HAP-1 (cell line): ENCODE measurements at places on chromosomes 7 and 10.

DNA sequence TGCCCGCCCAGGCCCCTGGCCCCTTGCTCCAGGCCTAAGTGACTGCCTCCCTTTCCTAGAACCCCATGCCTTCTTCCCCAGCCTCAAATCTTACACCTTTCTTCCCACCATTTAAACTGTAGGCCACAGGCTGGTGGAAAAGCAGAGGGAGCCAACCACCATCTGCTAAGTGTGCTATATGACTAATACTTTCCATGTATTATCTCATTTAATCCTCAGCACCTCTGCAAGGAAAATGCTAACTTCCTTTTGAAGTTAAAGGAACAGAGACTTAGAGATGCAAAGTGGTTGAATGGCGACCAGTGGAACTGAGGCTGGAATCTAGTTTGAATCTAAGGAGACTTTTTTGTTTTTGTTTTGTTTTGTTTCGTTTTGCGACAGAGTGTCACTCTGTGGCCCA lies 17.8 kb upstream of the MTPAP start:
- no peak for DNase-seq

DNA sequence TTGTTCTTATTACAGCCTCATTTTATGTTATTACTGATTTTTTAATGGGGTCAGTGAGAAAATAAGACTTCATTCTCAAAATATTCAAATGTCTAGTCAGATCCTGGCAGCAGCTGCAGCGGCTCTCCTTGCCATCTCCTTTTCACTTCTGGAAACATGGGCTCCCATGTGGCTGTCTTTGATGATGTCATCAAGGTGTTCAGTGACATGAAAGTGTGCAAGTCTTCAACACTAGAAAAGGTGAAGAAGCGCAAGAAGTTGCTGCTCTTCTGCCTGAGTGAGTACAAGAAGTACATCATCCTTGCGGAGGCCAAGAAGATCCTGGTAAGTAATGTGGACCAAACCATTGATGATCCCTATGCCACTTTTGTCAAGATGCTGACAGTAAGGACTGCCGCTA lies 19.6 kb downstream of the KLLN start:
- no peak for DNase-seq

DNA sequence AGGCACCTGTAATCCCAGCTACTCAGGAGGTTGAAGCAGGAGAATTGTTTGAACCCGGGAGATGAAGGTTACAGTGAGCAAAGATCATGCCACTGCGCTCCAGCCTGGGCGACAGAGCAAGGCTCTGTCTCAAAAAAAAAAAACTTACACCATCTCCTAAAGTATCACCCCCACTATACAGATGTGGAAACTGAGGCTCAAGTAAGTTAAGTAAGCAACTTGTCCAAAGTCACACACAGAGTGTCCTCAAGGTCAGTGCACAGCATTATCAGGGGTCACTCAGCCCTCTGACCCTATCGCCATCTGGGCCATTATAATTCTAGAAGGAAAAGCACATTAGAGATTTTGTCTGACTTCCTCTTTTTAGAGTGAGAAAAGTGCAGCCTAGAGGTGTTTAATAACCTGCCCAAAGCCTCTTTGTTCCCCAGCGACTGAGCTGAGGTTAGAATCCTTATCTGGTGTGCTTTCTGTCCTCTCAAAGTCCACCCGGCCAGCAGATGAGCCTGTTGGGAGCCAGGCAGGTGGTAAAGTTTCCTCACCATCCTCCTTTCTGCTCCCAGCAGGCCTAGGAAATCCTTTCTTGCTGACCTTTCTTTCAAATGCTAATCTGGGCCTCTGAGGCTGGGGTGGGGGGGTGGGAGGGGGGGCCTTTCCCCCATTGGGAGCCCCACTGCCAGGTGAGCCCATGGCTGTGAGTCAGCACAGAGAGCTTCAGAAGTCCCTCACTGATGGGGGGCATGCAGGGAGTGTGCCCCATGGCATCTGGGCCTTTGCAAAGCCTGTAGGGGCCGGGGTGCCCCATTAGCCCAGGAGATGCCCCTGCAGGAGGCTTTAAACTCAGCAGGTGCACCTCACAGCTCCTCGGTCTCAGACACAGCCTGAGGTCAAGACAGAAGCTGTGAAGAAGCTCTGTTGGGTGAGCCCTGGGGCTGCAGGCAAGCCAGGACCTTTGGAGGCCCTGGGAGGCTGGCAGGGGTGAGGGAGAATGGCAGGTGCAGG lies 12.0 kb upstream of the KCNMA1 start:
- DNase-seq = no peak

DNA sequence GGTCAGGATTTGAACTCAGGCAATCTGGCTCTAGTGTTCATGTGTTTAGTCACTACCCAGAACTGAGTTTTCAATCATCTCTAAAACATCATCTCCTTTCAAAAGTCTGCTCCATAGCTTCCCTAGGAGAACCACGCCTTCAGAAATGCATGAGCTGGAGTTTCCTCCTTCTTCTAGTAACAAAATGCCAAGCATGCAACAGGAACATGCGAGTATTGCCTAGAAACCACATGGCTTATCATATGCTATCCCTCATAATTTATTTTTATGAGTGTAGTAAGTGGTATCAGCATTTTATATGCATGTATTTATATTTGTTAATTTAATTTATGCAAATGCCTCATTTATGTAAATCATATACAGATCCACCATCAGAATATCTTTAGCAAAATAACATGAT lies 170.9 kb downstream of the RAB11FIP2 start:
- DNase-seq = no peak

- no peak for DNase-seq
Measured at GRCh38 chr10:112409299-112409698, 35.4 kb downstream of the ACSL5 start.

GRCh38 chr7:158240801-158241200 lies 346.8 kb downstream of the PTPRN2 start:
- no peak for DNase-seq
